ENCODE measurements at places on chromosomes 7 and 10.

- no peak for DNase-seq
Observed at GRCh38 chr10:5433182-5433581, 20.8 kb downstream of the NET1 start.

DNA sequence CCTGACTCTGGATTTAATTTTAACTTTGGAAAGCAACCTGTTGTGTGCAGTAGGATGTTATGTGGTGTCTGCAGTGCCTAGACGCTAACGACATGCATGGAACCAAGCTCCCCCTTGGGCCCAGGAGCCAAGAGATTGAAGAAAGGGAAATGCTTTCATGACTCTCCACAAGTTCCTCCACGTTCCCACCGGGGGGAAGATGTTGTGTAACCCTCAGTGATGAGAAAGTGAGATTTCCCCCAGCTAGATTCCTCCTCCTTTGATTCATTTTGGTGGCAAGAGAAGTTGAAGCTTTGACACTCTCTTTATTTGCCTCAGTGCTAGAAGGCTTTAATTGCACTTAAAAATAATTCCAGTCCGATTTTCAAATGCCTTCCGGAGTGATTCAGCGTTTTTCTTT is 157.9 kb upstream of the INSYN2A start:
- no peak for DNase-seq

- DNase-seq: no peak
Observed at GRCh38 chr10:132714986-132715775, 70.8 kb downstream of the NKX6-2 start.

- DNase-seq: no peak
Observed at GRCh38 chr7:18212758-18213157, 185.1 kb upstream of the PRPS1L1 start.

DNA sequence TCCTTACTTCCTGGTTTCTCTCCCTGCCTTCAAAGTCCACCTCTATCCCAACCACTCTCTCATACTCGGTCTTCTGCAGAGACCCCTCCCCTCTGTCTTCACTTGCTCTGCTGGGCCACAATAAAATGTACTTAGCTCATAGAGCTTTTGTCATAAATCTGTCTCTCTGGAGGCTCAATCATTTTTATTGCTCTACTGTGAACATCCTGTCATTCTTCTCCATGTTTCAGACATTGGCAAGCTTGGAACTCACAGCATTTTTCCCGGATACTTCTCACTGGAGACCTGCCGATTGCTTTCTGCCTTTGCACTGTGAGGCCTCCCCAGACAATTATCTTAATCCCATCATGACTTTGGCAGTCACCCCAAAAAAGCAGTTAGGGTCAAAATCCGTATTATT is 192.3 kb upstream of the ZMIZ1 start:
- DNase-seq: no peak

DNA sequence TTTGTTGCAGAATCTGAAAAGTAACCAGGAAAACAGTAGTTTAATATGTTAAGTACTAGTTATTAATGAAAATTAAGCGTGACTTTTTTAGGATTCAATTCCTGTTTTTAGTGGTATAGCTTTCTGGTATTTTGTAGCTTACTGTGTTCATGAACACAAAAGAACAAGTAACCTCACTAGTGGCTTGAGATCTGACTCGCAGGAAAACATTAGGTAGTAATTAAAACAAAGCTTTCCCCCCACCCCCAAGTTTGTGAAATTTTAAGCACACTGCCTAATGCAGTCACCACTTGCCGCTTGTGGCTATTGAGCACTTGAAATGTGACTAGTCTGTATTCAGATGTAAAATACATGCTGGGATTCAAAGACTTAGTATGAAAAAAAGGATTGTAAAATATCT is 102.5 kb upstream of the RPA3 start:
- DNase-seq: no peak

- DNase-seq: no peak
Observed at GRCh38 chr10:43857206-43857930, 208.7 kb upstream of the ZNF32 start.

DNA sequence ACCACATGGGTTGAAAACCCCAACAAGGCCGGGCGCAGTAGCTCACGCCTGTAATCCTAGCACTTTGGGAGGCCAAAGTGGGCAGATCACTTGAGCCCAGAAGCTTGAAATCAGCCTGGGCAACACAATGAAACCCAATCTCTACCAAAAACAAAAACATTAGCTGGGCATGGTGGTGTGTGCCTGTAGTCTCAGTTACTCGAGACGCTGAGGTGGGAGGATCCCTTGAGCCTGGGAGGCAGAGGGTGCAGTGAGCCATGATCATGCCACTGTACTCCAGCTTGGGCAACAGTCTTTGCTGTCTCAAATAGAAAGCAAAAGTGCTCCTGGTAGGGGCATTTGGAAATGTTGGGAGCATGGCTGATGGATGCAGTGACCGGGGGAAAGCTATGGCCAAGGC is 209.6 kb upstream of the PLXNA4 start:
- DNase-seq: no peak

GRCh38 chr10:64079341-64079740 is 558.1 kb downstream of the REEP3 start:
- DNase-seq: no peak

DNA sequence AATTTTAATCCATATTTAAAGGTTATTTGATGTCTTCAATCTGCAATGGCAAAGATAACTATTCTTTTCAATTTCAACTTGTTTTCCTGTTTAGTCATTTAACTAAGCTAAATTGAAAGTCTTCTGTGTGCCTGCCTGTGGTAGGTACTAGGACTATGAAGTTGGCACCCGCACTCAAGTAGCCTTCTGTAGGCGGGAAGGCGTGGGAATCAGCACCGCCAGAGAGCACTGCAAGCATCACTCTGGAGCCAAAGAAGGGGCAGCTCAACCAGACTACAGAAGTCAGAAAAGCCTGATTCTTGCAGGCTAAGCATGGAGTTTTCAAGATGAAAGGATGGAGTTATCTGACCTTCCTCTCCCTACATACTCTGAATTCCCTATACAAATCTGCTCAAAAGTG is 269.0 kb upstream of the PHF14 start:
- no peak for DNase-seq

Measured in activated CD8-positive, alpha-beta memory T cell treated with anti-CD3 and anti-CD28 coated beads for 4 hours (primary cell).